ENCODE measurements at places on chromosomes 4 and X.

- DNase-seq = no peak
These were observed 89.3 kb upstream of the MAML3 start for GRCh38 chr4:140243278-140243753.

- DNase-seq = no peak
These were observed 95.0 kb downstream of the ARX start for GRCh38 chrX:24920769-24921168.

DNA sequence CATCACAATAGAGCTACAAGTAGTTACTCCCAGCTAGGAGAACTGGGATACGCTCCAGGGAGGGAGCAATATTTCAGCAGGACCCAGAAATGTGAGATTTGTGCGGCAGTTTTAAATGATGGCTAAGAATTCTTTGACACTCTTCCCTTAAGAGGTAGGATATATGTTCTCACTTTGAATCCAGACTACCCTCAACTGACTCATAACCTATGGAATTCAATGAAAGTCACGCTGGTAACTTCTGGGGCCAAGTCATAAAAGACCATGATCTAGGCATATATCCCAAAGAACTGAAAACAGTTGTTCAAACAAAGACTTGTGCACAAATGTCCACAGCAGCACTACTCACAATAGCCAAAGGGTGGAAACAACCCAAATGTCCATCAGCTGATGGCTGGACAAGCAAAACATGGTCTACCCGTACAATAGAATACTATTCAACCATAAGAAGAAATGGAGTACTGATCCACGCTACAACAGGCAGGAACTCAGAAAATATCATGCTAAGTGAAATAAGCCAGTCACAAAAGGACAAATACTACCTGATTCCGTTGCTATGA is 10.5 kb downstream of the CD99L2 start:
- no peak for DNase-seq

DNA sequence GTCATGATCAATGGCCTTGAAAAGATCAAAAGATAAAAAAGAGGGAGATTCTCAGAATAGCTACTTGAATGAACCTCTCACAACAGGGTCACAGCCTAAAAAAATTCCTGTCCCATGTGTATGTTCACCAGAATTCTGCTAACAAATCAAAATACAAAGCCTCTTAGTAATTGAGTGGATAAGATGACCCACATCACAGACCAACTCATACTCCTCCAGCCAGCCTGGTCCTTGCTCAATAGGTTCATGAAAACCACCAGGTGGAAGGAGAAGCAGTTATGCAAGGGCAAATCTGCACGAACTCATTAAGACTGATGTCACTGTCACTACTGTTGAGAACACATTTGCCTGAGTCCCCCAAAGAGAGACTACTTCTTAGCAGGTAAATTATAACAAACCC is 21.5 kb downstream of the WDFY3 start:
- no peak for DNase-seq

- no peak for DNase-seq
These were observed 61.0 kb downstream of the HPRT1 start for GRCh38 chrX:134520860-134521390.

Data from activated CD8-positive, alpha-beta memory T cell treated with anti-CD3 and anti-CD28 coated beads for 1 hour (primary cell).